RCC 7860 (cell line): ENCODE measurements at places on chromosomes 3 and 15.

- peak; percentile 9 for DNase-seq
These were observed 1.2 kb upstream of the HYAL1 start for GRCh38 chr3:50304601-50305000.

DNA sequence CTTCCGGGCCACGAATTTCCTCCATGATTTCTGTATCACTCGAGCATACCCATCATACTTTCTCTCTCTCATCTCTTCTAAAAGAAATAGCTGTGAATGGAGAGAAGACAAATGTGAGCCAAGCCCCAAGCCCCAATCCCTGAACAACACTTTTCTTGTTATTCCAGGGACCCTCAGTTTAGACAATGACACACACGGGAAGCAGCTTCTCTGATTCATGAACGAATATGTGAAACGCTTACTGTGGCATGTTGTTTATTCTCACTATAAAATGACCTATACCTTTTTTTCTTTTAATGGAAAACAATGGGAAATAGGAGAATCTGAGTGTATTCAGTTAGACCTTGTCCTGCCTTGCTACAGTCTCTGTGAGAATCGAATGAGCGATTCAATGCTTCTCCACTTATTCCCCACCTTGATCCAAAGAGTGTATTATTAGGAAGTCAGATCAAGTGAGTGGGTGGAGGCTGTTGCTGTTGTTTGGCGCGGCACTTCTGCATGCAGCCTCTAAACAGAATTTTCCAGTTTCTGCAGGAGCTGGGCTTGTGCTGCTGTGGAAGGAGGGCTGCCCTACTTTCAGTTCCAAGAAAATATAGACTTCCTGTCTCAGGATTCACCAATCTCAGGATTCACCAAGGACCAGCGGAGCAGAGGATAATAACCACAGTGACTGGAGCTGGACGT lies 32.4 kb upstream of the LDHAL6B start:
- DNase-seq, result no peak

DNA sequence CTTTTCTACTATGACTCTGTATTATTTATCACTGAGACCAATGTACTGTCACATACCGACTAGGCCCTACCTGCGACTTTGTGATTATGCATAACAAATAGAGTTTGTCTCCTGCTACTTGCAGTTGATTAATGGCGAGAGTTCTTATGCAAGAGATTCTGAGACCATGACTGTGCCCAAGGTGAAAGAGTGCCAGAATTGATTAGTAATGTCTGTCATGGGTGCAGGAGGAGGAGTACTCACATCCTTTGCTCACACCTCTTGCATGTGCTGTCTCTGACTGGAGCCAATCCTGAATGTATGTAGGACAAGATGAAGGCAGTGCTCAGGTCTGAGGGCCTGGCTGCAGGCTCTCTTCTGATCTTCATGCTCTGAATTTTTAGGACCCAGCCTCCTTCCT lies 260.7 kb downstream of the THSD4 start:
- no peak for DNase-seq

- DNase-seq, result no peak
These were observed 66.8 kb upstream of the STRIT1 start for GRCh38 chr3:155360281-155360680.

GRCh38 chr3:52146811-52147210 lies 7.4 kb downstream of the POC1A start:
- DNase-seq, result no peak

GRCh38 chr3:63661242-63661641 lies 8.8 kb downstream of the SNTN start:
- DNase-seq, result no peak

DNA sequence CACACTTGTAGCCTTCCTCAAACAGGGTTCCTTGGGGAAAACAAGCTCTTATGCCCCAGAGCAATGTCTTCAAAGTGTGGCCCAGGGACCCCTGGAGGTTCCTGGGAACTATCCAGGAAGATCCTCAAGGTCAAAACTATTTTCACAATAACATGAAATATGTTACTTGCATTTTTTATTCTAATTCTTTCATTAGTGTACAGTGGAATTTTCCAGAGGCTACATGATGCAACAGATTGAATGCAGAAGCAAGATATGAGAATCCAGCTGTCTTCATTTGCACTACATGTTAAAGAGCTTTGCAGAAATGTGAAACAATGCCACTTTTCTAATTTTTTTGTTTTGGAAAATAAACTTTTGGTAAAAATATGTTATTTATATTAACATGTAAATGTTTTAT lies 190.9 kb downstream of the SLC9A9 start:
- no peak for DNase-seq

DNA sequence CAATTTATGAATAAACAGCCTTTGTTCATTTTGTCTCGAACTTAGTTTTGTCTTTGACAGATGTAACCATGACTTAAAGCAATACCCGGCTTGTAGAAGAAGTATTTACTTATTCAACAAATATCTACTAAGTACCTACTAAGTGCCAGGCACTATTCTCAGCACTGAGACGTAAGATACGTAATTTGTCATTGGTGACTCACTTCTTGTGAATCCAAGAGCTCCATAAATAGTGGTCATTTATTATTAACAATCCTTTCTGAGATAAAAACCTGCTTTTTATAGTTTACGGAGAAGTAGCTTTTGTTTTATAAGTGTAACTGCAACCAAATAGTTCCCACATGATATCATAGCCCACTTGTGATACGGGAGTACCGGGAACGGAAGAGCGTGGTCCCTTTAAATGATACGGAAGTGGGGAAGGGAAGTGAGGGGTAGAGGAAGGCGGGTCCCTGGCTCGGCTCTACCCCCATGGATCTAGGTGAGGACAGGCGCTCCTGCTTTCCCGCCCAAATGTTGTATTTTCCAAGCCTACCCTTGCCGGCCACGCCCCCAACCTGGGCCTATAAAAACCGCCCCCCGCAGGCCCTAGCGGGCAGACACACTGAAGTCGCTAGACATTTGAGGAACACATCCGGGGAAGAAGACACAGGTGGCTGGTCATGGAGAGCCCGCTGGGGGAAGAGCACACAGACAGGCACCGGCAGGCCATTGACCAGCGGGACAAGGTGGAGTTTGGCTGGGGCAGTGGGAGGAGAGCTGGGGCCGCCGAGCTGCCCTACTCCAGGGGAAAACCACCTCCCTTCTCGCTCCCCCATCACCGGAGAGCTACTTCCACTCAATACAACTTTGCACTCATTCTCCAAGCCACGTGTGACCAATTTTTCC lies at the start of gene SAMMSON:
Gene SAMMSON (plus strand): TSS at position 594 of the 888 bp plus-strand sequence.
- DNase-seq, result no peak

DNA sequence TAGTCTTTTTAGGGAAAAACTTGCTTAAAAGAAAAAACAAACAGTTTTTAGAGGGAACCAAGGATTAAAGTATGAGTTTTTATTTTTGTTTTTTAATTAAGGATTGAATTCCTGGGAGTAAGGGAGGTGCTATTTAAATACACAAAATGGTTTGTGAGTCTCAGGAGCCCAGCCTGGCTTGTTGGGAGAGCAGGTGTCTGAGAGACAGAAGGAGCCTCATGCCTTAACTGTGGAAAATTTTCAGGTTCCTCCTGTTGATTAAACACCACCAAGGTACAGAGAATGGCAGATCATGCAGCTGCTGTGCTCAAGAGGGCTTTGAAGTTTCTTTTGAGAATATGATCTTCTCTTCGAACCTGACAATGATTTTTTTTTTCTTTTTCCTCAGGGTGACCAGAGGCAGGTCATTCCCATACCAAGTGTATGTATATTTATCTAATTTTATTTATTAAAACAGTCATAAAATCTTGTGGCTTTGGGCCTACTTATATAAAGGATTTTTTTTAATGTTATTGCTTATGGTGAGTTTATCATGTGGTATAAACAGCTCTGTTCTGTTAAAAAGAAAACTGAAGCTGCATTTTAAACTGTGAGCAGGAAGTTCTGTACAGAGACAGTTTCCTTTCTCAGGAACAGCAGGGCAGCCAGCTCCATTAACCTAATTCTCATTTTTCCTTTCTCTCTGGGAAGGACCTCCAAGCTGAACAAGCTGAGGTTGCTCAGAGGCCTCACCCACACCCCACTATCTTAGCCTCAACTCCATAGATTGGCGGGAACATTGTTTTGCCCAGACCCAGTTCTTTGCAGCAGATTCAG lies 33.7 kb upstream of the VILL start:
- DNase-seq, result no peak

DNA sequence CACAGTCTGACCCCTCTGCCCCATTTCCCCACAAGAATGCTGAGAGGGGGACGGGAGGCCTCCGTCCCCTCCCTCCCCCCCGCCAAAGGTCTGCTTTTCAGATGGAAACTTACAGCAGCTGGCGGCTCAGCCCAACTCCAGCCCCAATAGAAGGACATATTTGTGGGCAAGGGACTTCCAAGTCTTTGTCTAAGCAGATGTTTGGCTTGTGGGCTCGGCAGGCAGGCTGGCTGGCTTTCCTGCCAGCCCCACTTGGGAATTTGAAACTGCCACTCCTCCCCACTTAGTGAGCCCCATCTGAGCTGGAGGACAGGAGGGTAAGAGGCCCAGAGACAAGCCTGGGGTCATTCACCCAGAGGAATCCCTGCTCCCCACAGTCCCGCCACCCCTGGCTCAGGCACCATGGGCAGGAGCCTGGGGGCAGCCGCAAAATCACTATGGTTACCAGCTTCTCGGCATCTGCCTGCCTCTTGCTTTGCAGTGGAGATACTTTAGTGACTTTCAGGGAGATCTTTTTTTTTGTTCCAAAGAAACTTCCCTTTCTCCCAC lies 53.6 kb downstream of the LMCD1 start:
- no peak for DNase-seq

GRCh38 chr3:51057121-51057520 lies 328.0 kb upstream of the MANF start:
- no peak for DNase-seq

- peak; percentile 23 for DNase-seq
These were observed 38.6 kb downstream of the ACSBG1 start for GRCh38 chr15:78195735-78196201.

- DNase-seq, result peak; percentile 4
These were observed 31.3 kb upstream of the SETMAR start for GRCh38 chr3:4271834-4272233.

- DNase-seq, result no peak
These were observed 66.4 kb upstream of the TRA2B start for GRCh38 chr3:186004209-186004608.

DNA sequence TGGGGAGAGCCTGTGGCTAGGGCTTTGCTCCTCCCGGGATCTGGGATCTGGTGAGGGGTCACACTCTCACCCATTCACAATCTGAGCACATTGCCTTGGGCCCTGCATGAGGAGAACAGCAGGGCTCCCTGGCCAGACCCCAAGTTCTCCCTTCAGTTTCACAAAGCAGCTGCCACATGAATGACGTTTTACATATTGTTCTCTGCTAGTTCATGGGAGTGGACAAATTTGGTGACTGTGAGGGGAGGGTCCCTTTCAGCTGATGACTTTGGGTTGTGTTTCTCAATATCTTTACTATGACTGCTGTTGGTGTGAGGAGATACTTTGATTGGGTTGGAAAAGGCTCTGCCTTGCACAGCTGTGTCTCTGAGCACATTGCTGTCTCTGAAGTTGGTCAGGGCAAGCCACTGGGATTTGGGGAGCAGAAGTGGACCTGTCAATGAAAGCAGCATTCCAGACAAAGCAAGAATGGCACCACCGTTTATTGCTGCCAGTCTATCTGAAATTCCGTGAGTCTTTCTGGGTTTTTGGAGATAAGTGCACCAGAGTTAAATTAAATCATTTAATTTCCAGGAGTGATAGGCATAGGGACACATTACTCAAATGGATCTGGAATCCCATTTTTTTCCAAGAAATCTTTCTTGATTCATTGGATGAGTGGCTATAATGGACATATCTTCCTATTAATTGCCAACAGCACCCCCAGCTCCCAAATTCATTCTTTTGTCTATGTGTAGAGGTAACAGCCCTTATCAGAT lies 10.3 kb downstream of the TIMP4 start:
- no peak for DNase-seq

- no peak for DNase-seq
These were observed 18.2 kb upstream of the AMOTL2 start for GRCh38 chr3:134392336-134392983.

DNA sequence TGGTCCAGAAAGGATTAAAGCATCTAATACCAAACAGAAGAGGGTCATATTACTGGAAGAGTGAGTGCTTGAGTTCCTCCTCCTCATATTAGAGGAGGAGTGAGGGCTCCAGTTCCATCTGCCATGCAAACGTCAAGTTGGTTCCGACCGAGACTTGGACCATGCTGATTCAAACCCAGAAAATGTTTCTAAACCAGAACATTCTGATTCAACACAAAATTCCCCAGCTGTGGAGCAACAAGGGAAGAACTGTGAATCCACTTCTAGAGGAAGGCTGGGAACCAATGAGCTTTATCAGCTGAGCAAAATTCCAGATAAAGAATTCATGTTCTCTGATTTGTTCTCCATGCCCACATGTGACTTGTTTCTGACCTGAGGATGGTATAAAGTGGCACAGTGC lies 135.6 kb upstream of the WNT5A start:
- DNase-seq, result no peak

GRCh38 chr3:169199283-169199682 lies 464.2 kb downstream of the MECOM start:
- DNase-seq, result no peak

DNA sequence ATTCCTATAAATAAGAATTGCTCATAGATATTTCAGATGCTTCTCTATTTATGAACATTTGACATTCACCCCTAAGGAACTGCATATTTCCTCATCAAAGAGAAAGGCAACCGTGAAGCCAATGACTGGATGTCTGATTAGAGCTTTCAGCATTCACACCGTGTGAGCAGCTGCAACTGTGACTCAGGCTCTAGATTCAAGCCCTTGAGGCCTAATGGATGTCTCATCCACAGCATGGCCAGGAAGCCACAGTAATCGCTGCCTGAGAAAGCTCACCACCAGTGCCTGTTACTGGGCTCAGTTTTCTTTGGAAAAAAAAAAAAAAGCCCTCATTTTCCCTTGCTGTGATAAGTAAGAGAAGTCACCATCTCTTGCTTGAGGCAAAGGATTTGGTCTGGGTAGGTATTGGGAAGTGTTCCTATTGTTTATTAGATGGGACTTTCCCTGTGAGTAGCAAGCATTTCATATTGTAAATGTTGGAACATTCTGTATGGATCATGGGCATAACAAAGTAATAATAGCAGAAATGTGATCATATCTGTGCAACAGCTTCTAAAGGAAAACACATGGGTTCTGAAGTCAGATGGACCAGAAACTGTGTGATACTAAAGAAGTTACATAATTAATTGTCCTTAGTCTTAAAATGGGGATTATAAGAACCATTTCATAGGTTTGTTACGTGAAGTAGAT lies 783.7 kb downstream of the AGBL1 start:
- no peak for DNase-seq

DNA sequence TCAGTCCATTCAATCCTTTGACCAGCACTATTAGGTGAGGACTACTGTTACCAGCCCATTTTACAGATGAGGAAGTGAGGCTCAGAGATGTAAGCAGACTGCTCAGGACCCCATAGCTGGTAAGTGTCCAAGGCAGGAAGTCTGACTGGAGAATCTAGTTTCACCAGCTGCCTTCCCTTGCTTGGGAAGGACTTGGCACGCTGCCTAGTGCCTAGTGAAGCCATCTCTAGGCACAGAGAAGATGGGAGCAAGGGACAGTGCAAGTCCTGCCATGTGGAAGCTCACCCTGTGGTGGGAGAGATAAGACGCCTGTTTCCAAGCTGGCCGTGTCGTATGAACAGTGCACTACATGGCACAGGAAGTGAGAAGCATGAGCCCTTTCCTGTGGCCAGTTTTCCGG lies 111.8 kb upstream of the TMC3 start:
- DNase-seq, result no peak
